ENCODE measurements at places on chromosomes 3 and 15.

- no peak for DNase-seq
Measured at GRCh38 chr15:61794276-61794675, 266.0 kb downstream of the VPS13C start.

DNA sequence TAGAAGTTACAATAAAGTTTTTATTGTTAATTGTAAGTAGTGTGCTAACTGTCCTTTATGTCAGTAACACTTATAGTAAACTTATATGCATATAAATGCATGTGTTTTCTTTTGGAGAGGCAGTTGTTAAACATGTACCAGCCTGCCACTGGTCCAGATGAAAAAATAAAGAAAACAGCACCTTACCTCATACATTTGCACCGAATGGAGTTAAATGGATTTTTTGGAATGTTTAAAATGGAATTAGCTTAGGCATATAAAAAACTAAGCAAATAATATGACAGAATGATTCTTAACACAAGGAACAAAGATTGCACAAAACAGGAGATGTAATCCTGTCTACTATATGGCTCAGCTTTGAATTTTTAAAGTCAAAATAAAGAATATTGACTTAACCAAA lies 50.2 kb upstream of the ALDH1A3 start:
- DNase-seq, result no peak

GRCh38 chr3:73540969-73541740 lies 83.6 kb downstream of the PDZRN3 start:
- DNase-seq, result no peak

GRCh38 chr3:48411041-48411588 lies 18.8 kb downstream of the PLXNB1 start:
- DNase-seq, result no peak

- no peak for DNase-seq
Measured at GRCh38 chr3:95567346-95567745, 1247.0 kb upstream of the EPHA6 start.

DNA sequence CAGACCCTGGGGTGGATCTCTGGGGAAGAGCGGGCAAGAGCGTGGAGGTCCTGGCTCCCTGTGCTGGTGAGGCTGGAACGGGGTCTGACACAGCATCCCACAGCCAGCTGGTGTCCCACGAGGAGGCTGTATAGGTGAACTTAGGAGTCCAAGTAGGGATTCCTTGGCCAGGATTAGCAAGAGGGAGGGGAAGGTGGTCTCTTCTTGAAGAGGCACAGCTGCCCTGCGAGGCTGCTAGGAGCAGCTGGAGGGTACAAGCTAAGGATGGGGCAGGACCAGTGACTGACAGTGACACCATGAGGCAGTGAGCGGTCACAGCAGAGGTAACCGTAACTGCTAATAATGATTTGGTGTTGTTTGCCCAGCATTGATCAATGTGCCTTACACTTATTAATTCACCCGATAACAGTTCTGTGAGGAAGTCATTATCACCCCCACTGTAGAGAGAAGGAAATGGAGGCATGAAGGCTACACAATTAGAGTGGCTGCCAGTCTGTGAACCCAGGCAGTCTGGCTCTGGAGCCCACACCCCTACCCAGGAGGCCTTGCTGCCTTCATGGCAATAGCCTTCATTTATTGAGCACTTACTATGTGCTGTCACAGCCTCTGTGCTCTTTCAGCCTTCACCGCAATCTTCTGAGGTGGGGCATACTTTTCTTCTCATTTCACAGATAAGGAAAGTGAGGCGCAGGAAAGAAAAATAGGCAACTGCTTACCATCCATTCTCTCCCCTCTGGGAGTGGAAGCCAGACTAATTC lies 59.4 kb downstream of the TMEM44 start:
- DNase-seq, result no peak

- no peak for DNase-seq
Measured at GRCh38 chr3:50336452-50337174, 4.0 kb downstream of the RASSF1 start.

DNA sequence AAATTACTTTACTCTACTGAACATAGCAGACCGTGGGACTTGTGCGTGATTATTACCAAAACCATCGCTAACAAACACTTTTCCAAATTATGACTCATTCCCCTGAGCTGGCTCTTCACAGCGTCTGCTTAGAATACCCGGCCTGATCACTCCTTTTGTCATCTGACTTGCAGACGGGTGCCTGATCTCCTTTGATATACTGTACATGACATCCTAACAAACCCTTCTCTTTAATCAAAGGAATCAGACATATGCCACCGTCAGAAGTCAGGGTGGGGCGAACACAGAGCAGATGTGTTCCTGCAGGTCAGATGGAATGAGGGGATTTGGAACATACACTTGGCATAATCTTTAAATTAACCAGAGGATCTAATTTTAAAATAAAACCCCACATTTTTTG lies 48.5 kb upstream of the SH3GL3 start:
- no peak for DNase-seq

GRCh38 chr3:189139611-189139940 lies 32.2 kb upstream of the TPRG1 start:
- no peak for DNase-seq

GRCh38 chr3:196979545-196979944 lies 10.9 kb upstream of the PIGZ start:
- DNase-seq, result no peak

DNA sequence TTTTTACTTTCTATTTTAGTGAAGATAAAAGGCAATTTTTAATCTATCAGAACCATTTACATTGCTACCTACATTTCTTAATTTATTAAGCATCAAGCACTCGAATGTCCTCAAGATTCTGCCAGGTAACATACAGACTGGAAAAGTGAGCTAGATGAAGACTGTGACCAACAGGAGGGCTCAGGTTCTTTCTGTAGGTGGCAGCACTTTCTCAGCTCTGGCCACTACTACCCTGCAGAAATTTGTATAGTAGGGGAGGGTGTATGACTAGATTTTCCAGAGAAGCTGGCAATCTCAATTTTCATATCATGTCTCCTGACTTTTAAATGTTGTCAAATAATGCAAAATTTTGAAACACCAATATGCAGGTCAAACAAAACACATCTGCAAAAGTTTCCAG lies 165.0 kb upstream of the SUCLG2 start:
- DNase-seq, result no peak

DNA sequence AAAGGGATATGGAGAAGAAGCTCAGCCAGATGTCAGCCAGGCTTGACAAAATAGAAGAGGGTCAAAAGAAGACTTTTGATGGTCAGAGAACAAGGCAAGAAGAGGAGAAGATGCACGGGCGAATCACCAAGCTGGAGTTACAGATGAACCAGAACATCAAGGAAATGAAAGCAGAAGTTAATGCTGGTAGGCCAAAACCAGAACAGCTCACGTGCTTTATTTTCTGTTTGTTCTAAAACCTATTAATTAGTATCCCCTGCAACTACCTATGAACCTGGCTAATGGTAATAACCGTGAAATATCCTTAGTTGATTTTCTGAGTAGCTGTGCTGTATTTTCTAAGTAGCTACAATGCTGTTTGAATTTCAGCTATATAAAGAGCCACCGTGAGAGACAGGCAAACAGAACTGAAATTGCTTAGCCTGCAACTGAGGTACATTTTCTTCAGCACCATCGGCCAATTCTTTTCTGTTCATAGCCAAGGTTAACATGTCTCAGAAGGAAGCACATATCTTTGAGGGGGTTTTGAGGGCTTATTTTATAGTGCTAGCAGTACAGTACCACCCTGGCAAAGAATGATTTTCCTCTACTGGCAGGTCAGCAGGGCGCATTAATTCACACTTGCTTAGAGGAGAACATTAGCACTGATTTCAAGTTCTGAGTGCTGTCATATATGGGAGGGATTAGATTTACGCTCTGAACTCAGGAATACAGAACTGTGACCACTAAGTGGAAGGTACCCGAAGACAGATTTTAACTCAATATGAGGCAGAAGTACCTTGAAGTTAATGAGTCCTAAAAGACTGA lies 78.9 kb downstream of the FAM81A start:
- DNase-seq, result no peak

DNA sequence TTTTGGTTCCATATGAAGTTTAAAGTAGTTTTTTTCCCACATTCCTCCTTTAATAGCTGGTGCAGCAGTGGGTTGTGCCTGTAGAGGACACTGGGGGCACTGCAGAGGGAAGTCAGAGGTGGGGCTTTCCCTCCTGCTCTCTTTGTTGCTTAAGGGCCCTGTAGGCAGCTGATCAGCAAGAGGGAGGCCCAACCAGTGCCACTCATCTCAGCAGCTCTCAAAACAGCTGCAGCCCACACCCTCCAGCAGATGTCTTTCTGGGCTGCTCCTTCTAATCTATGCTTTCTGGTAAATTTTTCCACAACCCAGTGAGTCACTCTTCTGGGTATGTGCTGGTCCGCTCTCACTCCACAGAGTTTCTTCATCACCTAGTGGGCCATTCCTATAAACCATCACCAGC lies 263.8 kb downstream of the FEZF2 start:
- DNase-seq, result no peak
